ENCODE measurements at places on chromosomes 16 and 17. TPM values are rescaled to one million over a fixed set of nuclear protein-coding genes. Genes with fewer than 3 reads are reported as not detected.

PSMC3IP gene
- 6.6 TPM for total RNA-seq

- no peak overlapping the region for H3K4me3 ChIP-seq
- H3K4me1 ChIP-seq: no peaks in the 10 kb centered on the region
- peaks cover 14% of the 10 kb centered on the region for H3K27me3 ChIP-seq
- no peak for DNase-seq
- no peaks in the 10 kb centered on the region for H3K36me3 ChIP-seq
These were observed 5.1 kb upstream of the PYY start for GRCh38 chr17:43958748-43959352.

DNA sequence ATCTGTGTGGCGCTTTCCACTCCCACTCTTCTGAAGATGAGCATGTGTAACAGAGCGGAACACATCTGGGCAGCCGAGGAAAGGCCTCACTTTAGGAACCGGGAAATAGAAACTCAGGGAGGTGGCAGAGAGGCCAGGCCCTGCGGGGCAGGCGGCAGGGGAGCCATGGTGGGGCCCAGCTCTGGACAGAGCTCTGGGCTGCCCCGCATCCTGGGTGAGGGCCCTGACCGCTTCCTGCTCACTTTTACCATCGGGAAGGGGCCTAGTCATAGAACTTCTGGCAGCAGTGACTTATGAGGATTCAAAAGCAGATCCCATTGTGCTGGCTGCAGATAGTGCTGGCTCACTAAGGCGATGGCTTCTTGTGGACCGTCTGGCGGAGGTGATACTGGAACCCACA, 22.6 kb downstream of the COX4I1 start:
- H3K4me1 ChIP-seq: no peaks in the 10 kb centered on the region
- no peaks in the 10 kb centered on the region for H3K36me3 ChIP-seq
- H3K27me3 ChIP-seq: peaks cover 21% of the 10 kb centered on the region

GRCh38 chr17:8806926-8807550, 7.9 kb upstream of the MFSD6L start:
- no peak for DNase-seq
- no peaks in the 10 kb centered on the region for H3K36me3 ChIP-seq
- no peak overlapping the region for H3K27ac ChIP-seq
- no peak overlapping the region for H3K4me3 ChIP-seq
- no peaks in the 10 kb centered on the region for H3K4me1 ChIP-seq
- H3K27me3 ChIP-seq: no peaks in the 10 kb centered on the region

GRCh38 chr16:66207883-66208265, 158.6 kb upstream of the CDH5 start:
- H3K27me3 ChIP-seq: no peaks in the 10 kb centered on the region
- H3K27ac ChIP-seq: no peak overlapping the region
- no peak for DNase-seq
- H3K4me1 ChIP-seq: no peaks in the 10 kb centered on the region
- no peaks in the 10 kb centered on the region for H3K36me3 ChIP-seq
- no peak overlapping the region for H3K4me3 ChIP-seq

DNA sequence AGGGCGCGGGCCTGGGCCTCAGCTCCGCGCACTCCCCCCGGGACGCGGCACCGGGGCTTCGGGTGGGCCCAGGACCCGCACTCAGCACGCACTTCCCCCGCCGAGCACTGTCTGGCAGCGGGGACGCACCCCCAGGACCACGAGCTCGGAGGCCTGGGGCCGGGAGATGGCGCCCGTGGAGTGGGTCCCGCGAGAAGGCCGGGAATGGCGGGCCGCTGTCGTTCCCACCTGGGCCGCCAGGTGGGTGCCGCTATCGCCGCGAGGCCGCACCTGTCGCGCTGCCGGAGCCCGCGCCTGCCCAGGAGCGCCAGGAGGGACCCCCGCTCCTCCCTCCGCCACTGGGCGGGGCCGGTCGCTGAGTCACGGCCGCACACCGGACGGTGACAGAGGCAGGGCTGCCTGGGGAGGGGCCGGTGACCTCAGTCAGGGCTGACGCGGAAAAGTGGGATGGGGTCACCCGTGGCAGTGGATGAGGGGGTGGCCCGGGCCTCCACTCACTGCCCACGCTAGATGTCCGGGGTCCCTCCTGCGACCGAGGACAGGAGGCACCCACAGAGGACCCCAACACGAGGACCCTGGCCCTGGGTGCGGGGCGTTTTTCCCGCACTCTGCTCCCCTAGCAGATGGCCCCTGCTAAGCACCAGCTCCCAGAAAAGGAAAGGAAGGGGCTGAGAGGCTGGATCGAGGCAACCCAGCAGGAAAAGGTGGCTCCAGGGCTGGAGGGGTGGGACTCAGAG, 6.9 kb upstream of the ACTG1 start:
- H3K4me3 ChIP-seq: peak overlapping the region; percentile 23
- no peak overlapping the region for H3K27ac ChIP-seq
- no peaks in the 10 kb centered on the region for H3K36me3 ChIP-seq

ELMO3 gene
- total RNA-seq: 0.28 TPM

DNA sequence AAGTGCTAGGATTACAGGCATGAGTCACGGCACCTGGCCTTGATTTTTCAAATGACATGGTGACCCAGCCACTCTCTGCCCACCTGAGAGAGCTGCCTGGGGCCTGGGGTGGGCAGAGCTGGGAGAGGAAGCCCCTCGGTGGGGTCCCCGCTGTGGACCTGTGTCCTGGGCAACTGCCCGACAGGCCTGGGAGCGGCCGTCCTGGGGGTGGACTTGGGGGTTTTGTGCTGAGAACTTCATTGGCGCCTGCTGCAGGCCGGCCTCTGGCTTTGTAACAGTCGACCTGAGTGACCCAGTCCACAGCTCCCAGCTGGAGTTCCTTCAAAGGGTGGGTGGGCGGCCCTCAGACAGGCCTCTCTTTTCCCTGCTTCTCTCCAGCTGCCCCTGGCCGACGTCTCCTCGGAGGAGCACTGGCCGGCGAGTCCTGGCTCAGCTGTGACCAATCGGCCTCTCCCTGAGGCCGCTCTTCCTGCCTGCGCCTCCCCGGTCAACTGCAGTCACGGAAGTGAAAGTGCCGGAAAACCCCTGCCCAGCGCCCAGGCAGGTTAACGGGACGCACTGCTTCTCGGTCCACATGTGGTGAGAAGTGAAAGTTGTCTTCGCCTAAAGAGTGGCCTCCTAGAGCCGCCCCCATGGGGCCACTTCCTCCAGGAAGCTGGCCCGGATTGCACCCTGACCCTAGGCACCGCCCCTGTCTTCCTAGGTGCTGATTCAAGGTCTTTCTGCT, 5.5 kb downstream of the CBFA2T3 start:
- H3K4me1 ChIP-seq: peaks cover 31% of the 10 kb centered on the region
- no peaks in the 10 kb centered on the region for H3K27me3 ChIP-seq
- no peak for DNase-seq
- no peaks in the 10 kb centered on the region for H3K36me3 ChIP-seq
- peak overlapping the region; percentile 70 for H3K27ac ChIP-seq

DNA sequence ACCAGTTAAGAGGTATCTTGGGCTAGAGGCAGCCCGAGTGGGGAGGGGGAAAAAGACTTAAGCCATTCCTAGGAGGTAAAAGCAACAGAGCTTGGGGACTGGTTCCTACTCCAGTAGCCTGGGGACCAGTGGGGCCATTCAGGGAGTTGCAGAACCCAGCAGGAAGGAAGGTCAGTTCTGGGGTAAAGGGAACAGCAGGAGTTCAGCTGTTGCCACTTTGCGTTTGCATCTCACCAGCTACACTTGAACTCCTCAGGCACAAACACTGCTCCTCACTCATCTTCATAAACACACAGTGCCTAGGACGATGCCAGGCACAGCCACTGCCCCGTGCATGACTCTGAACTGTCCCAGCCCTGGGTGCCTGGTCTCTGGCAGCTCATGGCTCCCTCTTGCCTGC, 4.0 kb downstream of the HAP1 start:
- no peak overlapping the region for H3K27ac ChIP-seq
- no peak overlapping the region for H3K4me3 ChIP-seq
- H3K4me1 ChIP-seq: peaks cover 4% of the 10 kb centered on the region
- peaks cover 46% of the 10 kb centered on the region for H3K27me3 ChIP-seq

DNA sequence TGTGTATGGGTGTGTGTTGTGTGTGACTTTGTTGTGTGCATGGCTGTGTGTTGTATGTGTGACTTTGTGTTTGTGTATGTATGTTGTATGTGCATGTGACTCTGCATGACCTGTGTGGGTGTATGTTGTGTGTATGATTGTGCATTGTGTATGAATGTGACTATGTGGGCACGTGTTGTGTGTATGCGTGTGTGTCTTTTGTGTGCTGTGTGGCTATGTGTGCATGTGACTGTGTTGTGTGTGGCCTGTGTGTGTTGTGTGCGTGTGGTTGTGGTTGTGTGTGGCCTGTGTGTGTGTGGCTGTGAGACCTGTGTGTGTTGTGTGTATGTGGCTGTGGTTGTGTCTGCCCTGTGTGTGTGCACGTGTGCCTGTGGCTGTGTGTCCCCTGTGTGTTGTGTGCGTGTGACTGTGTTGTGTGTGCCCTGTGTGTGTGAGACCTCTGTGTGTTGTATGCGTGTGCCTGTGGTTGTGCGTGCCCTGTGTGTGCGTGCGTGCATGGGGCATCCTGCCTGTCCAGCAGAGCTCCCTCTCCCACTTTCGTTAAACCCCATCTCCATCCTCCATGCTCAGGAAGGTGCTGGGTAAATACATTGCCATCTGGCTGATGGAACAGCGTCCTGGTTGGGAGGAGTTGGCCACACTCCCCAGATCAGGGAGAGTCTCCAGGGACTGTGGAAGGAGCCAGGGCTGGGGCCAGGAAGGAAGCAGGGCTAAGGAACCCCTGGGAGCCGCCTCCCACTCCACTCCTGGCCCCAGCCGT, 90.1 kb upstream of the GSE1 start:
- peaks cover 49% of the 10 kb centered on the region for H3K4me1 ChIP-seq
- peak overlapping the region; percentile 70 for H3K27ac ChIP-seq
- no peak overlapping the region for H3K4me3 ChIP-seq

SLC35G6 gene
- total RNA-seq: not detected

- no peaks in the 10 kb centered on the region for H3K4me1 ChIP-seq
- no peak overlapping the region for H3K27ac ChIP-seq
- no peaks in the 10 kb centered on the region for H3K27me3 ChIP-seq
- H3K36me3 ChIP-seq: no peaks in the 10 kb centered on the region
- peak; percentile 29 for DNase-seq
- no peak overlapping the region for H3K4me3 ChIP-seq
These were observed 311.5 kb upstream of the KCNJ16 start for GRCh38 chr17:69763503-69763902.

DNA sequence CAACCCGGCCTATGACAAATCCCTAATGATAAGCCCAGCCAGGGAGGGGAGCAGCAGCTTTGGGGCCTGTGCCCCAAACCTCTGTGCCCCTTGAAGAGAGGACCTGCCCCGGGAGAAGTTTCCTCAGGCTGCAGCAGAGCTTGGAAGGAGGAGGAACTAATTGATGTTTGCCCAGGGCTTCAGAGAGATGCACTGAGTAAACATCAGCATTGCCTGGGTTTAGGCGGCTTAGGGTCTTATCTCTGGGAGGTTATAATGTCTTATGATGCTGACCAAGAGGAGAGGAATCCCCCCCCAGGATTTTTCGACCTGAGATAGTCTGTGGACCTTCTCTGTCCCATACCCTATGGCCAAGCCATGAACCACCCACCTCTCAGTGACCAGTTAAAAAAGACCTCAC, 148.7 kb upstream of the SDK2 start:
- H3K4me1 ChIP-seq: peaks cover 4% of the 10 kb centered on the region
- DNase-seq: no peak
- no peaks in the 10 kb centered on the region for H3K36me3 ChIP-seq
- no peak overlapping the region for H3K4me3 ChIP-seq

- H3K4me1 ChIP-seq: peaks cover 4% of the 10 kb centered on the region
- H3K27ac ChIP-seq: no peak overlapping the region
- no peaks in the 10 kb centered on the region for H3K36me3 ChIP-seq
These were observed 2.4 kb downstream of the MATCAP1 start for GRCh38 chr16:67181346-67181745.

DNA sequence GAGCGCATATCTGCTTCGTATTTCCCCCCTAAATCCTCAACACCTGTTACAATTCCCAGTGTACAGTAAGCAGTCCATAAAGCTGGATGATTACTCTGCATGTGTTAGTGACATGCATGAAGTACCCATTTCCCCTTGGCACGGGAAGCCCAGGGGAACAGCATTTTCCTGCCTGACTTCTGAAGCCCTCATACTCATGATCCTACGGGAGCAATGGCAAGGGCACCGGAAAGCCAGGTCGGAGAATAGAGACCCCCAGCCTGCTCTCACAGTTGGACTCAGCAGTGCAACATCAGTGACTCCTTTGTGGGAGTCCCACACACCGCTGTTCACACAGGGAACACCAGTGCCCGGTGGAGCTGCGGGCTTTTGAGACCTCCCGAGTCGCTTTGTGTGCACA, 336.9 kb downstream of the CDH13 start:
- H3K36me3 ChIP-seq: no peaks in the 10 kb centered on the region
- peaks cover 6% of the 10 kb centered on the region for H3K4me1 ChIP-seq
- no peak overlapping the region for H3K4me3 ChIP-seq

NT5C gene
- total RNA-seq: 233 TPM

All from cardiac muscle cell (in vitro differentiated cells and primary cell).